Caki2 (cell line): ENCODE measurements at places on chromosomes 6 and 20. TPM values are rescaled to one million over a fixed set of nuclear protein-coding genes. Genes with fewer than 3 reads are reported as not detected.

GRCh38 chr6:44670146-44670545 lies 282.6 kb downstream of the CDC5L start:
- DNase-seq = no peak

DNA sequence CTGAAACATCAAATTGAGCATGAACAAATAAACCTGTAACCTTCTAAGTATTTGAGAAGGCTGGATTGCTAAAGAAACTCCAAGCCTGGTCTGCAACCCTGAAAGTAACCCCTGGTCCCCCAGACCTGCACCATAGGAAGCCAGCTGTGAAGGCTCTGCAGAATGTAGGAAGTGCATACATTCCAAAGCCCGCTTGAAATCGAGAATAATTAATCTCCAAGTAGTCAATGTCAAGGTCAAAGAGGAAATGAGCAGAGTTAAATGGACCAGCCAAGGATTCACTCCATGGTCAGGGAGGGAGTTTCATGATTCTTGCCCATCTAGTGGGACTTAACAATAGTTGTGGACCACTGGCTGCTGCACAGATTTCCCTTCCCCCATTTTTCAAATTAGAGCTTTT lies 107.6 kb upstream of the RNF24 start:
- DNase-seq = no peak

DNA sequence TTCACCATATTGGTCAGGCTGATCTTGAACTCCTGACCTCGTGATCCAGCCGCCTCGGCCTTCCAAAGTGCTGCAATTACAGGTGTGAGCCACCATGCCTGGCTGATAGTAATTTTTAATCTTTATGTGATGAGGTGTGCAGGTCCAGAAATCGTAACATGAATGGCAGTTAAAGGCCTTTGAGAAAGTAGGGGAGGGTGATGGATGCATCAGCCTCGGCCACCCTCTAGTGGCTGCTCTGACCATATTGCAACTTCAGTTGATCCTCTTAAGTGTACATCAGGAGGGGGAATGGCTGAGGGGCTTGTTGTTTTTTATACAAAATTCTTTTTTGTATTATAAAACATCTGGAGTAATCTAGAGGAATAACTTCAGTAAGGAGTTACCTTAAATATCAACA lies 193.0 kb downstream of the ZFAND3 start:
- DNase-seq = no peak

GRCh38 chr6:84123186-84123585 lies 89.6 kb downstream of the MRAP2 start:
- DNase-seq = no peak

GRCh38 chr6:55664591-55665587 lies 85.9 kb upstream of the HMGCLL1 start:
- no peak for DNase-seq

DNA sequence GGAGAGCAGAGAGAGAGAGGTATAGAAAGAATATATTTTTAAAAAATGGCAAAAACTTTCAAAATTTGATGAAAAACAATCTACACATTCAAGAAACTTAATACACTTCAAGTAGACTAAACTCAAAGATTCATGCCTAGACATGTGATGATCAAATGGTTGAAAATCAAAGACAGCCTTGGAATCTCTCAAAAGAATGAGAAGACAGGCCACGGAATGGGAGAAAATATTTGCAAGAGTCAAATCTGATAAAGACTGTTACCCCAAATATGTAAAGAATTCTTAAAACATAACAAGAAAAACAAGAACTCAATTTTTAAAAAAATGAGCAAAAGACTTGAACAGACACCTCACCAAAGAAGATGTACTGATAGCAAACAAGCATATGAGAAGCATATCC lies 49.7 kb downstream of the THEMIS start:
- no peak for DNase-seq

GRCh38 chr6:52976591-52977035 lies 18.5 kb downstream of the GSTA4 start:
- no peak for DNase-seq

DNA sequence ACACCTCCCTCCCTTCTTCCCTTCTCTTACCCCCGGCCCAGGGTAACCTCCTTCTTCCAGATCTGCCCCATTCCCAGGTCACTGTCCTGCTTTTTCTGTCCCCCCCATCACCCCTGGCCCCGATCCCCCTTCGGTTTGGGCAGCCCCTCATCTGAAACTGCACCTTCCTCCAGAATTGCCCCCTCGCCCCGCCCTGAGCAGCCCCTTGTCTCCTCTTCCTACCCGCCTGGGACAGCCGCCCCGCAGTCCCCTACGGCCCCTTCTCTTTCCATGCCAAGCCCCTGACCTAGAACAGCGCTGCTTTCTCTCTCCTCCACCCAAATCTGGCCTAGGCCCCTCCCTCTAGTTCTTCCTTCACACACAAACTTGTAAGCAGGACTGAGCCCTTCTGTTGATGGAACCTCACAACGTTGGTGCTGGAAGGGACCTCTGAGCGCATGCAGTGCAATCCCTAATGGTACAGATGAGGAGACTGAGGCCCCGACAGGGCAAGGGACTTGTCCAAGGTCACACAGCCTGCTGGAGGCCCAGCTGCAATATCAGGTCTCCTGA lies 630 bp downstream of the PPP2R5D start:
- DNase-seq = no peak

DNA sequence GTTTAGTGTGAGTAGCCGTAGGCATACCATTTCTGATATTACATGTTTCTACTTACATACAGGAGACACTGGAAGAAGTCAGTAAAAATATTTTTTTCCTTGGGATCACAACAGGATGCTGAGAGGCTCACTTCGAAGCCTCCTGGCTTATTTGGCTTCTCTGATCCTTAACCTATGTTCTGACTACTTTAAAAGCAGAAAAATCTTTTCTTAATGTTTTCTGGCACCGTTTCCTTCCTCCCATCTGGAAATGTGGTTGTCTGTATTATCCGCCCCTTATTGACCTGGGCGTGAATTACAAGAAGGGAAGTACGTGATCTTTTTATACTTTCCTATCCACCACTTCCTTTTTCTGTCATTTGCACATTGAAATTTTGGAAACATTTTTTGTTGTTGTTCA lies 379.6 kb downstream of the COL12A1 start:
- DNase-seq = no peak

DNA sequence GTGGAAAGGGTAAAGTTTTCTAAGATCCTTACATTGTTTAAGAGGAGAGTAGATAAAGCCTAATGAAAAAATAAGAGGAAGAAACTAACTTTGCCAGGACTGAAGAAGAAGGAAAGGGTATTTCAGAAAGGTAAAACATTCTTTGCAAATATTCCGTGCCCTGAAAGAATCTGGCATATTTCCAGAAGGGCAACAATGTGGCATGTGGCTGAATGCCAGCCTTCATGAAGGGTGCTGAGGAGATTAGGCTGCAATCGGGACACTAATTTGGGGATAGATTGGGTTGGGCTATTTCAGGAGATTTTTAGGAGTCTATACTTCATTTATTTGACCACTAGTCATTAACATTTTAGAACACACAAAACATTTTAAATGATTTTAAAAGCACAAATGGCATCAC lies 16.2 kb upstream of the UFL1 start:
- no peak for DNase-seq

- DNase-seq = no peak
These were observed 26.5 kb downstream of the PMEPA1 start for GRCh38 chr20:57683287-57683686.

DNA sequence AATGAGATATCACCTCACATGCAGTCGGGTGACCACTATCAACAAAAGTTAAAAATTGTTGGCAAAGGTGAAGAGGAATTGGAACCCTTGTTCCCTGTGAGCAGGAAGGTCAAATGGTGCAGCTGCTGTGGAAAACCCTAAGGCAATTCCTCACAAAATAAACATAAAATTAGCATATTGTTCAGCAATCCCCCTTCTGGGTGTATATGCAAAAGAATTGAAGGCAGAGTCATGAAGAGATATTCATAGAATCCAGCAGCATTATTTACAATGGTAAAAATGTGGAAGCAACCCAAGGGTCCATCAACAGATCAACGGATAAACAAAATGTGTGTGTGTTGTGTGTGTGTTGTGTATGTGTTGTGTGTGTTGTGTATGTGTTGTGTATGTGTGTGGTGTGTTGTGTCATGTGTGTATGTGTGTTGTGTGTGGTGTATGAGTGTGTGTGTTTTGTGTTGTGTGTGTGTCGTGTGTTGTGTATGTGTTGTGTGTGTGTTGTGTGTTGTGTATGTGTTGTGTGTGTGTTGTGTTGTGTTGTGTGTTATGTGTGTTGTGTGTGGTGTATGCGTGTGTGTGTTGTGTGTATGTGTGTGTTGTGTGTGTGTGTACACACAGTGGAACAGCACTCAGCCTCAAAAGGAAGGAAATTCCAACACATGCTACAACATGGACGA lies 245.1 kb downstream of the ERMARD start:
- no peak for DNase-seq

GRCh38 chr20:51531141-51531710 lies 11.3 kb downstream of the NFATC2 start:
- no peak for DNase-seq

GRCh38 chr6:85096976-85097375 lies 332.6 kb upstream of the TBX18 start:
- no peak for DNase-seq

GRCh38 chr6:75206576-75207342 lies 906 bp upstream of the COL12A1 start:
- DNase-seq = no peak

GRCh38 chr6:43636308-43636659 lies 644 bp downstream of the MAD2L1BP start:
- DNase-seq = no peak

DNA sequence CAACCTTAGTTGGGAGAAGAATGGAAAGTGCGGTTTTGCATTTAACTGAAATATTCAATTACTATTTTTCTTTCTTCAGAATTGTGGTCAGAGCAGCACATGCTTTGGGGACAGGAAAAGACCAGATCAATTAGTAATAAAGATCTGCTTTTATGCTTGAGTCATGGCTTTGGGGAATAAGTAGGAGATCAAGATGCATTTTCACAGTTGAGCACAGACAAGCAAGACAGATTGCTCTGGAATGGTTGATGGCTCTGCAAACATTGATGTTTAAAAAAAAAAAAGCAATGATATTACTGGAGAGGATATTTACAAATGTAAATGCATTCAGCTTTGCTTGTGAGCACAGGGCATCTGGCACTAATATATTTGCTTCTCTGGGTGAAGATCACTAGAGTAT lies 224.4 kb upstream of the SASH1 start:
- no peak for DNase-seq

DNA sequence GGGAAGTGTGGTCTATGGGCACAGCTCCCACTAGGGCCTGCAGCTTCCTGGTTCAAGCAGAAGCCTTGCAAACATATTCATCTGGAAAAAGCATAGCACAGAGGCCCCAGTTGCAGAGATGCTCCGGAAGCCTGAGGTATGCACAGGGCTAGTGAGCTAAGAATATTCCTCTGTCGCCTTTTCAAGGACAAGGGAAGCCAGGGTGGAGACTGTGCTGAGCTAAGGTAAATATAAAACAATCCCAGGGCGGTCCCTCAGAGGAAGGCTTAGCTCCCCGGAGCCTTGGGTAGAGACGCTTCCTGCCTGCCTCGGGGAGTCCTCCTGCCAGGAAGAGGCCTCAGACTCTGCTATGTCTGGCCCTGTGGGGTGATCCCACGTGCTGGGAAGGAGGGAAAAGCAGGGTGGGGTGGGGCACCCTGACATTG lies 134.8 kb upstream of the FOXA2 start:
- no peak for DNase-seq

DNA sequence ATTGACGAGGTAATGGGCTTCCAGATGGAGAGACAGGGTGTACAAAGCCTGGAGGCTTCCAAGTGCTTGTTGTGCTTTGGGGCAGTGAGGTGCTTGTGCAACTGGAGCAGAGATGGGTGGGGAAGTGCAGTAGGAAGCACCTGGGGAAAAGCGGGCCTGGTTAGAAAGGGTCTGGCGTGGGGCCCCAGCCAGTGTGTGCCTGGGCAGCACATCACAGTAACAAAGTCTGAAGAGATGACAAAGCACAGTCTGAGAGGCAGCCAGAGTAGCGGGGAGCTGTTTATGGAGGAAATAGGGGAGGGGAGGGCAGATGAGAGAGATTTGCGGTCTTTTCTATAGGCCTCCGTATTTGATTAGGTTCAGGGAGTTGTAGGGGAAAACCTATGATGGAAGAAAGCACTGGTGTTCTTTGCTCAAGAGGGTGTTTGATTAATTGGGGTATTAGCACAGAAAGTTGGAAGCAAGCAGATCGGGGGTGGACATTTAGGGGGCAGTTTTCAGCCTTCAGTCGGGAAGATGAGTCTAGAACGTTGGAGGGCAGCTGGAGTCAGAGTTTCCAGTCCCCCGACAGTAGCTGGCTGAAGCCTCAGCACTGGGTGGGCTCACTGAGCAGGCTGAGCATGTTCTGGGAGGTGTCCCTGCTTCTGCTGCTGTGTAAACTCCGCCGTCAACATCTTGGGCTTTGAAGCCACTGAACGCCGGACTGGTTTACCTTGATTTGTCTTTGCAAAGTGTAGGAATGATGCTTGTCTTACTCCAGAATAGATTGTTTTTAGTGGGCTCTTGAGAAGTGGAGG lies 15.5 kb upstream of the MROH8 start:
- DNase-seq = no peak

- no peak for DNase-seq
These were observed 273.6 kb downstream of the PACRG start for GRCh38 chr6:163001330-163001729.

GRCh38 chr20:47317127-47317895 lies 39.2 kb downstream of the ZMYND8 start:
- peak; percentile 94 for DNase-seq

DNA sequence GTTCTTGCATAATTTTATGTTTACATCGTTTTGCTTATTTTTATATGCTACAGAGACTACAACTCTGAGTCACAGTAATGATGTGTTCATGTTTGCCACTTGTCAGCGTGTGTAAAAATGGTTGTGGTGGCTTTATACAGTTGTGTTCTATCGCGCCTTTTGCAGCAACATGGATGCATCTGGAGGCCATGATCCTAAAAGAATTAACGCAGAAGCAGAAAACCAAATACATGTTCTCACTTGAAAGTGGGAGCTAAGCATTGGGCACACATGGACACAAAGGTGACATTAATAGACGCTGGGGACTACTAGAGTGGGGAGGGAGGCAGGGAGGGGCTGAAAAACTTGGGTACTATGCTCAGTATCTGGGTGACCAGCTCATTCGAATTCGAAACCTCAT lies 996 bp upstream of the SEC23B start:
- DNase-seq = no peak

DNA sequence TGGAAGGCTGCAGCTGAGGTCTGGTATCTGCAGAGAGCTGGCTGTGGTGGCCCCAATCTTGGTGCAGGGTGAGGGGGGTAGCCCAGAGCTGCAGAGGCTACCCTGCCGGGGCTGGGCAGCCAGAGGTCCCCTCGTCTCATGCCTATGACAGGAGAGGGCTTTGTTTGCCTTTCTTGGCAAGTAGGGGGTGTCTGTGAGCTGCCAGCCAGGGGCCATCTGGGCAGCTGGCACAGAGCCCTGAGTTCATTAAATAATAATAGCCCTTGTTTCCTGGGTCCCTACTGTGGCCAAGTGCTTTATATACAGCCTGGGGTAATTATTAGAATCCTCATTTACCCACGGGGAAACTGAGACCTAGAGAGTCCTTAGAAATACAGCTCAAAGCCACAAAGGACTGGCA lies 66.6 kb downstream of the EZR start:
- no peak for DNase-seq

FAM50B gene
- 34.0 and 42.6 TPM in 2 replicates for total RNA-seq

LY6G6F gene
- not detected in 2 replicates for total RNA-seq

PRSS35 gene
- total RNA-seq = 0.09 and 0.34 TPM in 2 replicates

BTN1A1 gene
- 0.47 TPM in 1 of 2 replicates, not detected in the other for total RNA-seq

SRMS gene
- not detected in 2 replicates for total RNA-seq

TCF21 gene
- not detected in 2 replicates for total RNA-seq
